ENCODE measurements at places on chromosomes 12 and 14.

DNA sequence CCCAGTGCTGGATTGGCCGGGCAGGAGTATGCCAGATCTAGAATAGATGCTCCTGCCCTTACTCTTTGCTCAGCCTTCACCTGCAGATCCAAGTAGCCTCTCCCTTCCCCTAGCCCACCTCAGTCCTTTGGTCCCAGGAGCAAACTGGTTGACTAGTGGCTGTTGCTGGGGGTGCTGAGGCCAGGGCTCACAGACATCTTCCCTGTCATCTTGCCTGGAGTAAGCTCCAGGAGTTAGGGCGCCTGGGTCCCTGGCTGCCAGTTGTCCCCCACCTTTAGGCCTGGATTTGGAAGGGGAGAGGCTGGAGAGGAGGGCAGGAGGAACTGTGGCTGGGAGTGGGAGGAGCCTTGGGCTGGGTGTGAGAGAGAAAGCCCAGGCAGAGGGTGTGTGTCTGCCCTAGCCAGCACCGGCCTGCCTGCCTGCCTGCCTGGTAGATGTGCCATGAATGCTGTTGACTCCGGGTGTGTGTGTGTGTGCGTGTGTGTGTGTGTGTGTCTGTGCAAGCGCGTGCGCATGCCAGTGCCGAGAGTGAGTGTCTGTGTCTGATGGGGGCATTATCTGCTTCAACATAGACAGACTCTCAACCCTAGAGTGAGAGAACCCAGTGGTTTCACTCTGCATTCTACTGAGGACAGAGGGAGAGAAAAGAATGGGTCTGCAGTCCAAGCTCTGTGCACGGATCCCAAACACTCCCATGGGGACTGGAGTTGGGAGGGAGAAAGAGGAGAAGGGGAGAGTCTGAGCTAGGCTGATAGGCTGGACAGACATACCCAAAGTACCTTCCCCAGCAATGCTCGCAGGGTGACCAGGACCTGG lies 845 bp upstream of the RARG start:
- peaks cover 54% of the 10 kb centered on the region for H3K27me3 ChIP-seq
- H3K27ac ChIP-seq, result no peak overlapping the region
- peaks cover 21% of the 10 kb centered on the region for H3K4me1 ChIP-seq

DNA sequence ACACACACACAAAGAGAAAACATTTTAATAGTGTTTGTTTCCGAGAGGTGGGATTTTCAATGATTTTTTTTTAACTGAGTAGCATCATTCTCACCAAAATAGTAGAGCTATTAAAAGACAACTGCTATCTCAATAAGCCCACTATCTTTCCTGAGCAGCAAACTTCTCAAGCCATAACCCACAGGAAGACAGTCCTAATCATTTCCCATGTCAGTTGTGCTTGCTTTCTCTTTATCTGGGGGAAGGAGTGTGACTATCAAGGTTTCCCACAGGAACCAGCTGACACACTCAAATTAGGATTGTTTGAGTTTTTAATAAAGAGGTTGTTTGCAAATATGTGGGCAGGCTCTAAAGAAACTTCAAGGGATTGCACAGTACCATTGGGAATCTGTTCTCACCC lies 4.9 kb upstream of the MAX start:
- no peak overlapping the region for H3K4me3 ChIP-seq
- no peak overlapping the region for H3K27ac ChIP-seq
- no peaks in the 10 kb centered on the region for H3K27me3 ChIP-seq
- peaks cover 11% of the 10 kb centered on the region for H3K4me1 ChIP-seq
- DNase-seq, result no peak

DNA sequence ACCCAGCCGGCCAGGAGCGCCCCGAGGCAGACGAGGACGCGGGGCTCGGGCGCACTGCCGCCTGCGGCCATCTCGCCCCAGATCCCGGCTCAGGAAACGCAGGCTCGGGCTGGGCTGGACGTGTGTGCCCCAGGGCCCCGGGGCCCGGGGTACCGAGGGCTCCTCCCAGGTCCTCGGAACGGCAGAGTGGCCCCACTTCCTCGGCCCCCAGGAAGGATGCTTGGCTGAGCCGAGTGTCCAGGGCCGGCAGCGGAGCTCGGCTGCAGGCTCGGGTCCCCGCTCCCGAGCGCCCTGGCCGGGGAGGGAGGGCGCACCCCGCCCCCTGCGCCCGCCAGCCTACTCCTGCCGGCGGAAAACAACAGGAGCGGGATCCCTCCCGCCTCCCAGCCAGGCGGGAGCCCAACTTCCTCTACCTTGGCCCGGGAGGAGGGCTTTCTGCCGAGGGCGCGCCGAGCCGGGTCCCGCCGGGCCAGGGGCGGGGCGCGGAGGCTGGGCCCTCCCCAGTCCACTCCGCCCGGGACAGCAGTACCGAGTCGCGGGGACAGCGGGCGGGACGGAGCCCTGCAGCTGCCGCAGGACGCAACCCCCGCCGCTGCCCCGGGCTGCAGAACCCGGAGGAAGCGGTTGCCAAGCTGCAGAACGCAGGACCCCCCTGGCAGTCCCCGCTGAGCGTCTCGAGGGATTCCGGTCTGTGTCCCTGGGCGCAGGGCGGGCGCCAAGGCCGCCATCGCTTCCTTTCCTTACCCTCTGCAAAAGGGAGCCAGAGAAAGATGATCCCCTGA lies at the start of gene VSIG10:
VSIG10 (minus strand) TSS at position 411 of the 782 bp plus-strand sequence; CDS start at position 71, 340 bp downstream.
- H3K27me3 ChIP-seq, result no peaks in the 10 kb centered on the region
- H3K4me3 ChIP-seq, result peak within 1 kb of the TSS; percentile 88
- no peak for DNase-seq
- H3K27ac ChIP-seq, result no peak within 1 kb of the TSS

DNA sequence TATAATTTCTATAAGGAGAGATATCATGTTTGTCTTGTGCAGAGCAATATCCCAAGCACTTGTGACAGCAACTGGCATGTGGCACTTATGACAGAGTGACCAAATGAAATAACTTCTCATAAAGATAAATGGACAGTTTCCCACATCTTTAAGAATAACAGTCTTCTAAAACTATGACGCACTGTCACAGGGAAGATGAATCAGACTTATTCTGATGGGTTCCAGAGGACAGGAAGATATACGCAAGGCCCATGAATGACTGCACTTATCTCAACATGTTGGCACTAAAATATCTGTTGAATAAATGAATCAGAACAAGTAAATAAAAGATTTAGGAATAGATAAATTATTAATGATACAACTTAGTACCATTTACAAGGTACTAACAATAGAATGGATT lies 465.8 kb upstream of the SYT1 start:
- no peaks in the 10 kb centered on the region for H3K4me1 ChIP-seq
- no peak for DNase-seq
- no peaks in the 10 kb centered on the region for H3K36me3 ChIP-seq
- H3K27me3 ChIP-seq, result no peaks in the 10 kb centered on the region
- no peak overlapping the region for H3K4me3 ChIP-seq

DNA sequence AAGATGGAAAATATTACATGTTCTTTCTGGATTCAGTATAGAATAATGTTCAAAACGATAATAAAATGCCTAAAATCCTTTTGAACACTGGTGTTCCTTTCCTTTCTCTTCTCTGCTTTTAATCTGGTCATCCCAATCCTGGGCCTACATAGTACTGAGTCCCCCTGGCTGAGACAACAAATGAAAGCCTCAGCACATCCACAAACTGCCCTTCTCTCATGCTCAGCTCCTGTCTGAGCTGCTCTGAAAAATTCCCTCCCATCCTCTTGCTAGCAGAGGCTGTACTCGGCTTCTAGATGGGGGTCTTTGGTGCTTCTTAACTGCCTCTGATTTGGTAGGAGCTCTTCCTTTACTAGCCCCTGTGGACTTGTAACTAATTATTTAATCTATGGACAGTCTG lies 232.3 kb downstream of the MED13L start:
- no peak overlapping the region for H3K27ac ChIP-seq
- no peaks in the 10 kb centered on the region for H3K36me3 ChIP-seq
- peaks cover 9% of the 10 kb centered on the region for H3K4me1 ChIP-seq
- no peak overlapping the region for H3K4me3 ChIP-seq

GRCh38 chr12:49037947-49038237 lies 19.3 kb upstream of the PRKAG1 start:
- H3K4me1 ChIP-seq, result no peaks in the 10 kb centered on the region
- H3K27ac ChIP-seq, result no peak overlapping the region
- H3K27me3 ChIP-seq, result no peaks in the 10 kb centered on the region
- DNase-seq, result no peak
- peaks cover 93% of the 10 kb centered on the region for H3K36me3 ChIP-seq

DNA sequence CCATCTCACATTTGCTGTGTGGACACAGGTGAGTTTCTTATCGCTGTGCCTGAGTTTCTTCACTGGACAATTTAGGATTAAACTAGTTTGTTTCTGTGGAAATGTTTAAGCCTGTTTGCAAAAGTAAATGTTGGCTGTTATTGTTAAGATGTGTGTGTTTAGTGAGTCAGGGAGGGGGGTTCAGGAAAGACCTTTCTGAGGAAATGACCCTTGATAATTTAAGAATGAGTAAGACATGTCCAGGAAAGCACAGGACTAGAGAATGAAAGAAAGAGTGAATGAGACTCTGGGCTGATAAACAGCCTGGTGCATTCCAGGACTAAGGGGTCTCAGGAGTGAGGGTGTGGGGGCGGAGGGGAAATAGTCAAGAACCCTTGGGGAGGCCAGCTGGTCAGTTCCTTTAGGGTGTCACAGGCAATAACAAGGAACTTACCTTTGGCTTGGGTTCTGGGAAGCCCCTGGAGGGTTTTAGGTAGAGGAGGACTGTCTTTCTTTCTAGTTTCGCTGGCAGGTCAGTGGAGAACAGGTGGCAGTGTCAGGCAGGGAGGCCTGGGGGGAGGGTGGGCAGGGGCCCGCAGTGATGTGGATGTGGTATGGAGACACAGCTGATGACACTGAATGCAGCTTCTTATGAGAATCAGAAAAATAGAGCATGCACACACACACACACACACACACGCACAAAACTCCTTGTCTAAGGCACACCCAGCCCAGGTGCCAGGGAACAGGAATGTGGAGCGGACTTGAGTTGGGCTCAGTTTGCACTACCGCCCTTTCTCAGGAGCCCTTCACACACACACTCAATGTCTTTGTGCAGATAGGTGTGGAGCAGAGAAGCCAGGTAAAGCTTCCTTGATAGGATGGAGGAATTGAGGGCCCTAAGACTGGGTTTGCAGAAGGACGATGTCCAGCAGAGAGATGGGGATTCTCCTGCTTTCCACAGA lies 1005.5 kb downstream of the VRK1 start:
- DNase-seq, result no peak
- H3K27me3 ChIP-seq, result no peaks in the 10 kb centered on the region
- H3K36me3 ChIP-seq, result no peaks in the 10 kb centered on the region
- no peak overlapping the region for H3K4me3 ChIP-seq

DNA sequence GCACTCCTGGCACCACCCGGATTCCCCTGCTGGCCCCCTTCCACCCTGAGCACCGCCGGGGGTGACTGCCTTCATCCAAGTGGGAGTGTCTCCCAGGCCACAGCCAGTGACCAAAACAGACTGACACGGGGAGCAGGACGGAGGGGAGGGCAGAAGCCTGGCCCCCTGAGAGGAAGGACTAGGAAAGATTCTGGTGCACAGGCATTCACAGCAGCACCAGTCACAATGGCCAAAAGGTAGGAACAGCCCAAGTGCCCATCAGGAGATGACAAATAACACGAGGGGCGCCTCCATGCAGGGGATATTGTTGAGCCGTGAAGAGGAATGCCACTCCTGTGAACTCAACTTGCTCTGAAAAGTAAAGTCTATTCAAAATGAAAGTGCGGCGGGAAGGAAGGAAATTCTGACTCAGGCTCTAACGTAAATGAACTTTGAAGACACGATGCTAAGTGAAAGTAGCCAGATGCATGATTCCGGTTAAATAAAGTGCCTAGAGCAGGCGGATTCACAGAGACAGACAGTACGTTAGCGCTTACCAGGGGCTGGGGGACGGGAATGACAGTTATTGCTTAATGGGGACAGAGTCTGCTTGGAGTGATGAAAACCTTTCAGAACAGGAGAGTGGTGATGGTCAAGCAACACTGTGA lies 146.1 kb upstream of the NCOR2 start:
- H3K36me3 ChIP-seq, result no peaks in the 10 kb centered on the region
- peak overlapping the region; percentile 41 for H3K4me3 ChIP-seq
- H3K27ac ChIP-seq, result peak overlapping the region; percentile 95

DNA sequence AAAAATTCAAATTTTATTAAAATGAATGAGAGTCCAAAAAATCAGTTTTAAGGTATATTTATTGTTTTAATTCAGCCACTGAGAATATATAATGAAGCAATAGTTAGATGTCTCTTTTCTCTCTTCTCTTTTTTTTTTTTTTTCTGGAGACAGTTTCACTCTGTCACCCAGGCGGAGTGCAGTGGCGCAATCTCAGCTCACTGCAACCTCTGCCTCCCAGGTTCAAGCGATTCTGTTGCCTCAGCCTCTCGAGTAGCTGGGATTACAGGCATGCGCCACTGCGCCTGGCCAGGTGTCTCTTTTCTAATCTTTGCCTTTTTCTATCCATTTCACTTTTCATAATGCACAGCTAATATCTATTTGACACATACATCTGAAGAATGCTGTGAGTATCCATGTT lies 307.1 kb upstream of the RGS6 start:
- H3K27ac ChIP-seq, result no peak overlapping the region
- H3K27me3 ChIP-seq, result no peaks in the 10 kb centered on the region
- H3K4me3 ChIP-seq, result no peak overlapping the region

DNA sequence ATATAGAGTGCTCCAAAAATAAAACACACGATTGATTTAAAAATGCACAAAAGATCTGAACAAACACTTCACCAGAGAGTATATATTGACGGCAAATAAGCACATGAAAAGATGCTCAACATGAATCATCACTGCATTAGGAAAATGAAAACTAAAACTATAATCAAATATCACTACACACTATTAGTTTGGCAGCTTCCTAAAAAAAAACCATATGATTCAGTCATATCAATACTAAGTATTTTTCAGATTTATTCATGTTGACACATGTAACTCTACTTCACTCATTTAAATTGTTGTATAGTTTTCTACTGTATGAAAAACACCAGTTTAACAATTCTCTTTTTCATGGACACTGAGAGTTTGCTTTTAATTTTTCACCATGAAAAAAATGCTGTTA lies 41.6 kb downstream of the EXOC5 start:
- peaks cover 80% of the 10 kb centered on the region for H3K36me3 ChIP-seq
- no peak for DNase-seq

GRCh38 chr12:78898416-78898815 lies 33.8 kb downstream of the SYT1 start:
- no peak overlapping the region for H3K27ac ChIP-seq
- no peak for DNase-seq
- no peaks in the 10 kb centered on the region for H3K36me3 ChIP-seq
- no peaks in the 10 kb centered on the region for H3K27me3 ChIP-seq
- no peaks in the 10 kb centered on the region for H3K4me1 ChIP-seq

DNA sequence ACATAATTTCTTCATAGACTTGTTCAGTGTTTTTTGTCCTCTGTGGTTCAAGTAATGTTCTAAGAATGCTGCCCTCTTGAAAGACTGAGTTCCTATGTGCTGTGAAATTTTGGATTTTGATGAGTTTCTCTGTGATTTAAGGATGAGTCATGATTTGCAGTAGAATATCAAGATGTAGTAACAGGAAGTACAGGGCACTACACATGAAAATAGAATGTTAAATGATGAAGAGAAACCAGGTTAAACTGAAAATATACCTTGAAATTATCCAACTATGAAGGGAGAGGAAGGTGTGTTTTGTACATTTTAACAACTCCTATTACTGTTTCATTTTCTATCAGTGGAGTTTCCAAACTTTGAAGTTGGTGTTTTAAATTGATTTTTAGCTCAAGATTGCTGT lies 4.8 kb downstream of the ELK3 start:
- no peaks in the 10 kb centered on the region for H3K27me3 ChIP-seq
- peak; percentile 40 for DNase-seq
- no peaks in the 10 kb centered on the region for H3K36me3 ChIP-seq

- H3K36me3 ChIP-seq, result no peaks in the 10 kb centered on the region
- DNase-seq, result no peak
- no peaks in the 10 kb centered on the region for H3K4me1 ChIP-seq
- no peaks in the 10 kb centered on the region for H3K27me3 ChIP-seq
- no peak overlapping the region for H3K27ac ChIP-seq
Measured at GRCh38 chr14:22403296-22403695, 185.7 kb downstream of the DAD1 start.
